ENCODE measurements at places on chromosomes 5 and 9.

GRCh38 chr9:135718616-135719015 is 16.6 kb downstream of the KCNT1 start:
- DNase-seq, result peak; percentile 63

DNA sequence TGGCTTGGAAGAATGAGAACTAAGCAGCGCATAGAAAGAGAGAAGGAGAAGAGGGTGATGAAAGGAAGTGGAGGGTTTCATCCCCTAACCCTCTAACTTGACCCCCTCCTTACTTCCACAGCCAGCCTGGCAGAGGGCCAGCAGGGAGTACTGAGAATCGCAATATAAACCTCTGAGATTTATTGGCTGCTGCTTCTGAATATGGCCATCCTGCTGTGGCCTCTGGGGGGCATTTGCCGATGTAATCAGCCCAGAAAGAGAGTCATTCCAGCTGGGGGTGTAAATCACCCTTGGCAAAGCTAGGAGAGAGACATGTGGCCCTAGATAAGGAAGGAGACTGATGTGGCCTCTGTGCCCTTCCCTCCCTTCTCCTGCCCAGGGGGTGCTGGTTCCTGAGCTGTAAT is 960 bp upstream of the GFRA3 start:
- DNase-seq, result peak; percentile 8

- DNase-seq, result no peak
Observed at GRCh38 chr5:74352256-74352655, 288.3 kb downstream of the ENC1 start.

DNA sequence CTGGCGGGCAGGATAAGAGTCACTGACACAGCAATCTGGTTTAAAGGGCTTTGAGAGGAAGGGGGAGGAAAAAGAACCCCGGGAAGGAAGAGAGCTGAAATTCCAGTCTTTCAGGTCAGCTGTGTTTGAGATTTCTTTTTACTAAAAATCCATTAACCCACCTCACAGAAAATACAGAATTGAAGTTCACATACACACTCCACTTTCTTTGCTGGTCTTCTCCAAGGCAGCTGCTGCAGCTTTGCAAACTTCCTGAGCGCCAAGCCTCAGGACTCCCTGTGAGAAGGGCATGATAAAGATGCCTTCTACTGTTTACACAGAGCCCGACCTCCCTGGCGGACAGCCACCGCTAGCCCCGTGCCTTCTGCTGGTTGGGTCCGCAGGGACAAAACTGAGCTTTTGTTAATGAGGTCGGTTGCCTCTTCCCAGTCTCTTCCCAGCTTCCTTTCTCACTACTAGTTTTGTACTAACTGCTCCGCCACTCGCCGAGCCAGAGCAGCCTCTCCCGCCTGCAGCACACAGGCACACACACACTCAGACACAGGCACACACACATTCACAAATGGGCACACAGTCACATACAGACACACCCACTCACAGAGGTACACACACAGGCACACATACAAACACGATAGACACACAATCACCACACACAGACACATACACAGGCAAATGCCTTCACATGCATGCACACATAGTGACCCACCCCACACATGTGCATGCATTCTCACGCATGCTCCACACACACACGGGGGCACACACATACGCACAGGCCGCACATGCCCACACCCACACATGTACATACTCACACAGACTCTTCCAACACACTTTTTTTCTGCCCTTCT is at the start of gene FREM1:
TSS of gene FREM1 (minus strand) at position 468 of the 845 bp plus-strand sequence. CDS start 41,451 bp downstream, outside the sequence.
- DNase-seq, result no peak

DNA sequence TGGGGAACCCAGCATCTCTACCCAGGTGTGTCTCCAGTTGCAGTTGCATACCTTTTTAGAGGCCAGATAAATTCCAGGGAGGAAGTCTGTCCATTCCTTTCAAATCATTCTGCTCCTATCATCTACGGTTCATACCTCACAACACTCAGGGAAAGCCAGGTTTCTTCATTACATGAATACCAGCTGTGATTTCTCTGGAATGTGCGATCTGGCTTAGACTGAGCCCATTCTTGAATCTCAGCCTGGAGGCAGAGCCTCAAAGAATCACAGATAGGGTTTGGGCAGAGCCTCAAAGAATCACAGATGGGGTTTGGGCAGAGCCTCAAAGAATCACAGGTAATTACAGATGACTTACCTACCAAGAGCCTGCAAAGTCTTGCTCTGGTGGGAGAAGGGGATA is 7.2 kb downstream of the P4HA2 start:
- DNase-seq, result no peak

GRCh38 chr9:115847216-115847615 is 306.4 kb upstream of the PAPPA start:
- DNase-seq, result no peak

DNA sequence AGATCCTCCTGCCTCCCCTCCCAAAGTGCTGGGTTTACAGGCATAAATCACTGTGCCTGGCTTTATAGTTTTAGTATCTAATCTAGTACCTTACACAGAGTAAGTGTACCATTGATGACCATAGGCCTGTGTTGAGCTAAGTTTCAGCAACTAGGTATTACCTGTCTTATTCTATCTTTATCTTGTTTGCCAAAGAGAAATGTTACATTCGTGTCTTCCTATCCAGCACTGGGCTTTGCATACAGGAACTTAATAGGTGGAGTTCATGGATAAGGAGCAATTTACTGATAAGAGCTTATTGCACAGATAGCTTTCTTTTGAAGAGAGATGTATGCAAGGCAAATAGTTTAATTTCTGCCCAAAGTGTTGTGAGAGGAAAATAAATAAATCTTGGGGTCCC is 30.5 kb downstream of the TXNDC8 start:
- DNase-seq, result no peak

- DNase-seq, result no peak
Observed at GRCh38 chr9:136994888-136995230, 1.5 kb downstream of the CLIC3 start.

DNA sequence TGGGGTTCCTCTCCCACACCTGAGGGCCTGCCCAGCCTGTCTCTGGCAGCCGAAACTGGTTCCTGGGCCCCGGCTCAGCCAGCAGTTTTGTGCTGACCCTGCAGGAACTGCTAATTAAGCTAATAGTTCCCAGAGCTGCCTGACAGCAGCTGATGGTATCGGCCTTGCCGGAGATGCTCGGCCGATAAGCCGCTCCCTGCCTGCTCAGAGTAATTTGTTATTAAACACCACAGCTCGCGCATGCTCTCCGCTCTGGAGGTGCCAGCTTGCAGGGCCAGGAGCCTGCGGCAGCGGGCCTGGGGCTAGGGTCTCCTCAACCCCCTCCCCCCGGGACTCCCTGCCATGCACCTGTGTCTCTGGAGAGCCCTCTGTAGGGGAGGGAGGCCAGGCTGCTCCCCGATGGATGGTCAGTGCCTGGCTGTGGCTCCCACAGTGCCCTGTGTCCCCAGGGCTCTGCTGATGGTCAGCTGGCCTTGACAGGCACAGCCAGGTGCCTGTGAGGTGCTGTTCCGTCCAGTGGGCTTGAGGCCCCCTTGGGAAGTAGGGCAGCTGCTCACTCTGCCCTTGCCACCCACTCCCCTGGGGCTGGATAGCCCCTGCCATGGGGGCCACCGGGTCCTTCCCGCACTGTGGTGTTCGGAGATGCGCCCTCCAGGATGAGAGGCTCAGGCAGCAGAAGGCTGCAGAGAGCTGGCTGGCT is 41.7 kb downstream of the RXRA start:
- no peak for DNase-seq

- no peak for DNase-seq
Observed at GRCh38 chr5:38807570-38808483, 38.0 kb upstream of the OSMR start.

DNA sequence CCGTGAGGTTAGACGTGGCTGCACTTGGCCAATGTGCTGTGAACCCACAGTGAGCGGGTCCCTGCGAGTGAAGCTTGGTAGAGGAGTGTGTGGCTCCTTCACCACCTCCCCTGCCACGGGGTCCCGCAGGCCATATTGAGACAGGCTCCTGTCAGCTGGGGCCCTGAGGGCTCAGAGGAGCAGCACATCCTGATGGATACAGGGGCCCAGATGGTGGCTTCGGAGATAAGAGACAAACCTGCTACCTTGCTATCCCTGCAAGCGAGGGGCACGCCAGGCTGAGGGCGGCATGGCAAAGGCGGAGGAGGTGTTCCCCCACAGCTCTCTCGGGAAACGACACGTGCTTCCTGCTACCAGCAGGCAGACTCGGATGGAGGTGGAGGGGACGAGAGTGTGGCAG is 33.1 kb downstream of the SLC6A3 start:
- no peak for DNase-seq

GRCh38 chr5:155594270-155594669 is 580.7 kb downstream of the KIF4B start:
- DNase-seq, result no peak

- no peak for DNase-seq
Observed at GRCh38 chr5:132472431-132472830, 18.1 kb downstream of the IRF1 start.

GRCh38 chr9:74662674-74663073 is 165.5 kb downstream of the RORB start:
- DNase-seq, result no peak

DNA sequence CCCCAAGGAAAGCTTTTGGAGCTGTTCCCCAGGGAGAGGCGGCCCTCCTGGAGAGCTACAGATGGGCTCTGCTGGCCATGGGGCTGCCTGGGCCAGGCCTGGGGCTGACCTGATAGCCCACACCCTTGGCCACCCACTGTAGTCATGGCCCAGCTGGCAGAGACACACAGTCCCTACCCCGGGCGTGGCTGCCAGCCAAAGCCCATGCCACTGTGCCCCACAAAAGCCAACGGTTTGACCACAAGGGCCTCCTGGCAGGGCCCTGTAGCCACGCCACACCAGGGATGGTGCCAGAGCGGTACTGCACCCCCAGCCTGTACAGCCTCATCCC is 15.2 kb downstream of the NACC2 start:
- DNase-seq, result no peak

DNA sequence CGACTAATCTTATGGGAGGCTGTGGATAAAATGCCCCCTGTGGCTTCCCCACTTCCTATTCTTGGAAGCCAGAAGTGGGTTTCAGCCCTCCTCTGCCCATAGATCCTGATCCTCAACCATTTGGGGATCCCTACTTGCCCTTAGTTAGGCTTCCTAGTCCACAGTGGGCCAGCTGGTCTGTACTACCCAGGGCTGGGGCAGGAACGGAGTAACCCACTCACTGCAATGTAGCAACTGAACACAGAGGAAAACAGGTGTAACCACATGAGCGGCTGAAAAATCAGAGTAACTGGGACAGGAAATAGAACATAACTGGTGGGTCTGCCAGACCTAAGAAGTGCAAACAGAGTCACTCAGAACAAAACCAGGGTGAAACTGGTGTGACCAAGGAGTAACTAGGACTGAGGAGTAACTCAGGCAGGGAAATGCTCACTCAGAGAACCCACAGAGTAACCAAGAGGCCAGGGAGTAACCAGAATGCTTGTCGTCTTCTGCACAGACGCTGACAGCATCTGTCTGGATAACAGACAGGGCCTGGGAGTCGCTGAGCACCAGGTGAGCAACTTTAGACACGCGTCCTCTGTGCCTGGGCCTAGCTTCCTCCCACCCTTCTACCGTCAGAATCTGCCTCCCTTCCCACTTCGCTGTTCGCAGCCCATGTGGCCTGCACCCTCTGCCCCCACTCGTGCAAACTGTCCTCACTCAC is 1.0 kb downstream of the AQP3 start:
- no peak for DNase-seq

DNA sequence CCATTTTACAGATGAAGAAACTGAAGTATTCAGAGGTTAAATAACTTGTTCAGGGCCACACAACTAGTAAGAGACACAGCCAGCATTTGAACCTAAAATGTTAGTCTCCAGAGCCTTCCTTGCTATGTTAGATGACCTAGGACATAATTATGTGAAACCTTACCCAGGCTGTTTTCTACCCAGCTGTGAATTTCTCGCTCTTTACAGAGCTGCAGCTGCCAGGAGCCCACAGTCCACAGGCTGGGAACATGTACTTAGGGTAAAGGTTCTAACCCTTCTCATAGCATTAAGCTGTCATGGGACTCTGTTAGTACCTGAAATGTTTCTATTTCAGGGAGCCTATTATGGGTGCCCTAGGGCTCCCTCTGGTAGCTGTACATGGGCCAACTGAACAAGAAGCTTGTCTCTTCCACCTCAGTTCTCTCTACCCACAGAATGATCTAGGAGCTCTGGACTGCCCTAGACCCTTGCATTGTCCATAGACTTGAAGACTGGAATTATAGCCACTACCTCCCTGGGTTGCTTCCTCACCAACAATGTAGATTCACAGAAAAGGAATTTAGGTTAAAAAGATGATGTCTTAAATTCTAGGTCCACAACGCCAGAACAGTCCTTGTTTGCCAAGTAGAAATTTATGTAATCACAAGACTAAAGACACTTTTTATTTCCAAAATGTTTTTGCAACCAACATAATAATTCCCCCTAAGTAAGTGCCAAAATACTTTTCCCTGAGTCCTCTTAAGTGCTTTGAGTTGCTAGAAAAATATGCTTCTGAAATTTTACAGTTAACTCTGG is 262.9 kb downstream of the PIK3R1 start:
- DNase-seq, result no peak

All from suppressor macrophage treated with lipopolysaccharide for 1 hour (primary cell).